ENCODE measurements at places on chromosomes 6 and 20. TPM values are rescaled to one million over a fixed set of nuclear protein-coding genes. Genes with fewer than 3 reads are reported as not detected.

- no peak for DNase-seq
- H3K4me1 ChIP-seq: no peaks in the 10 kb centered on the region
- H3K4me3 ChIP-seq: no peak overlapping the region
- no peaks in the 10 kb centered on the region for H3K36me3 ChIP-seq
- H3K27ac ChIP-seq: no peak overlapping the region
- no peaks in the 10 kb centered on the region for H3K27me3 ChIP-seq
These were observed 48.1 kb upstream of the MC3R start for GRCh38 chr20:56200456-56200855.

- H3K27me3 ChIP-seq: no peaks in the 10 kb centered on the region
- DNase-seq: peak; percentile 40
- no peaks in the 10 kb centered on the region for H3K36me3 ChIP-seq
- H3K27ac ChIP-seq: peak overlapping the region; percentile 69
- H3K4me1 ChIP-seq: no peaks in the 10 kb centered on the region
- H3K4me3 ChIP-seq: no peak overlapping the region
These were observed 1.2 kb upstream of the HMGA1 start for GRCh38 chr6:34235307-34236130.

- no peak overlapping the region for H3K27ac ChIP-seq
- no peak for DNase-seq
- peaks cover 83% of the 10 kb centered on the region for H3K4me1 ChIP-seq
- no peak overlapping the region for H3K4me3 ChIP-seq
These were observed 20.7 kb downstream of the B4GALT5 start for GRCh38 chr20:49692941-49693340.

- no peaks in the 10 kb centered on the region for H3K4me1 ChIP-seq
- H3K36me3 ChIP-seq: no peaks in the 10 kb centered on the region
- no peak overlapping the region for H3K27ac ChIP-seq
- no peak for DNase-seq
- no peaks in the 10 kb centered on the region for H3K27me3 ChIP-seq
- no peak overlapping the region for H3K4me3 ChIP-seq
These were observed 334.1 kb upstream of the KCNQ5 start for GRCh38 chr6:72287801-72288200.

The BTNL2 gene
- polyA plus RNA-seq: not detected

The SGK2 gene
- polyA plus RNA-seq: 21.6 TPM
